Activated gamma-delta T cell treated with anti-CD3 and anti-CD28 coated beads, Interleukin-2, amount 50 U/mL, for 16 hours (primary cell): ENCODE measurements at places on chromosomes 12 and 14.

- no peak for DNase-seq
Observed at GRCh38 chr12:98002887-98003493, 512.4 kb upstream of the TMPO start.

DNA sequence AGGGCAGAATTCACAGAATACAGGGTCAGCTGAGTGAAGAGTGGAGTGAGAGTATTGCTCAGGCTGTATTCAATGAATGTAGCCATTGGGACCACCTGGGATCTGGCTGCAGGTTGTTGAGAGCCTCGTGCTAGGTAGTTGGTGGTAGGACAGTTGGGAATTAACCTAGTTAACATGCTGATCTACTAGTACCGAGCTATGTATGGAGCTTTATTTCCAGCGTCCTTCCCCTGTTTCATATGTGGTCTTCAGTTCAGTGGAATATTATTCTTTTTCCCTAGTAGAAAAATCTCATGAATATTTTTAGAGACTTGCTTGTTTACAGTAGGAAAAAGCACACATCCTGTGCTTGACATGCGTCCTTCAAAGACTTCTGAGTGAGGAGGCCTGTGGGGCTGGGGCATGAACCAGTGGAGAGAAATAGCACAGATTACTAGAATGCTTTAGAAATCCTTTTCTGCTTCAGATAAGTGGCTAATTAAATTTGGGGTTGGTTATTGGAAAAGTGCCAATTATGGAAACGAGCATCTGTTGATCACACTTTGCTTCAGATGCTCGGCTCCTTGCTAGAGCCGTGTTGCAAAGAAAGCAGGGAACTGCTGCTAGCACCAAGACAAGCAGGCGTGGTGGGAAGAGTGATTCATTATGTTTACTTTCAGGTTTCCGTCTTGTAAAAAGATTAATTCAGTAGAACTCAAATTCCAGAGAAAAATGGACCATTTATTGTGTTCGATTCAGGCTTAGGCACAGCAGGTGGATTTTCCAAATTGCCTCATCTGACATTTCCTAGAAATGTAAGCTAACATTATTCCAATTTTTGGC lies 53.6 kb downstream of the ARF6 start:
- DNase-seq: no peak

- DNase-seq: no peak
Observed at GRCh38 chr14:46063872-46064271, 587.7 kb downstream of the RPL10L start.

GRCh38 chr12:4280351-4281163 lies 7.0 kb downstream of the CCND2 start:
- no peak for DNase-seq

DNA sequence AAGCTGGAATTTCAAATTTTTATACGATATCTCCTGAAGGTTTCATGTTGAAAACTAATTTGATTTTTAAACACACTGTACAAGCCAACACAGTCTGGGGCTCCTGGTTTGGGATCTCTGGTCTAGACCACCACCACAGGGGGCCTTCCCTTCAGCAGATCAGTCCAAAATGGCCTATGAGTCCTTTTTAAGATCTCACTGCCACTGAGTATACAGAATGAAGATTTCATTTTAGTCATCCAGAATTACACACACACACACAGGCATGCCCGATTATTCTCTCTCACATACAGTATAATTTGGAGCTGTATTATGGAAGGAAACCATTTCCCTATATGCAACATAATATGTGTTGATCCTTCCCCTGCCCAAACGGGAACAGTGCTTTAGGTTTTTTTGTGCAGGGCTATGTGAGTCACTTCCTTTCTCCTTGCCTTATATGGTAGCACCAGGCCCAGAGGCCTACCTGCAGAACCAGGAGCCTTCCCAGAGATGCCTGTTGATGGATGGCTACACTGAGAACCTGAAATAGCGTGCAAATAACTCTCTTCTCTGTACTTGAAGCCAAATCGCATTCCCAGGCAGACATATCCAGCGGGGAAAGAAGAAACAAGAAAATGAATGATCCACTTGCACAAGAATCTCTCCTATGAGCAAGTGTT lies 28.1 kb upstream of the WNK1 start:
- DNase-seq: no peak
